ENCODE measurements at places on chromosomes 1 and 21.

- no peak for DNase-seq
These were observed 612.1 kb downstream of the MRPL39 start for GRCh38 chr21:24995216-24995615.

- no peak for DNase-seq
These were observed 22.1 kb upstream of the KCNA10 start for GRCh38 chr1:110540891-110541685.

- no peak for DNase-seq
These were observed 821 bp downstream of the MASP2 start for GRCh38 chr1:11046270-11046566.

GRCh38 chr21:43274022-43274945, 105.5 kb downstream of the CRYAA start:
- DNase-seq: no peak

DNA sequence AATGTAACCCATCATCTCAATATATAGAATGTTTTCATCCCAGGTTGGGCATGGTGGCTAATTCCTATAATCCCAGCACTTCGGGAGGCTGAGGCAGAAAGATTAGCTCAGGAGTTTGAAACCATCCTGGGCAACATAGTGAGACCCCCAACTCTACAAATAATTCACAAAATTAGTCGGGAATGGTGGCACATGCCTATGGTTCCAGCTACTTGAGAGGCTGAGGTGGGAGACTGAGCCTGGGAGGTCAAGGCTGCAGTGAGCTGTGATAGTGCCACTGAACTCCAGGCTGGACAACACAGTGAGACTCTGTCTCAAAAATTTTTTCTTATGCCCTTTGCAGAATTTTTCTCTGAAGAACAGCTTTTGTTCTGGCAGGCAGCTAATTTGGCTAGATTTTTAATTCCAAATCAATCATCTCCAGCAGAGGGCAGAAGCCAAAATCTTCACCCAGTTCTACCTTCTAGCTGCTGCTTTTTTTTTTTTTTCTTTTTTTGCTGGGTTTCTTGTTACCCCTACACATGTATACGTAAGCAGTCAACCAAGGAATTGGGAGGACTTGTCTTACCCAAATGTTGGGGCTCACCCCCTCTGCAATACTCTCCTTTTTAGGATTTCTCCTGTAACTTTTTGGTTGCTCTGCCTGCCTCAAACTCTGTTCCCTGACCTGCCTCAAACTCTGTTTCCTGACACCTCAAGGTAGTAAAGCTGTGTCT, 2.7 kb upstream of the RAD54L start:
- no peak for DNase-seq

- no peak for DNase-seq
These were observed 115.8 kb upstream of the PBX1 start for GRCh38 chr1:164443166-164443565.

GRCh38 chr1:215076322-215076721, 6.2 kb upstream of the KCNK2 start:
- DNase-seq: no peak

- DNase-seq: no peak
These were observed 77.3 kb upstream of the PTGFRN start for GRCh38 chr1:116832308-116832931.

GRCh38 chr1:109719337-109719837, 7.3 kb downstream of the GSTM5 start:
- no peak for DNase-seq

- DNase-seq: no peak
These were observed 150.1 kb downstream of the PLXNA2 start for GRCh38 chr1:208093754-208094719.

DNA sequence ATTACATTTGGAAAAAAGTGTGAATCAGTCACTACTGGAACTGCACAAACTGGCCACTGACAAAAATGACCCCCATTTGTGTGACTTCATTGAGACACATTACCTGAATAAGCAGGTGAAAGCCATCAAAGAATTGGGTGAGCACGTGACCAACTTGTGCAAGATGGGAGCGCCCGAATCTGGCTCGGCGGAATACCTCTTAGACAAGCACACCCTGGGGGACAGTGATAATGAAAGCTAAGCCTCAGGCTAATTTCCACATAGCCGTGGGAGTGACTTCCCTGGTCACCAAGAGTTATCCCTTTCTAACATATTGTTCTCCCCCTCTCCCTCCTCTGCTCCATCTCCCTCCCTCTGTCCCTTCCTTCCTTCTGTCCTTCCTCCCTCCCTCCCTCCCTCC, 47.7 kb upstream of the RHOU start:
- no peak for DNase-seq

DNA sequence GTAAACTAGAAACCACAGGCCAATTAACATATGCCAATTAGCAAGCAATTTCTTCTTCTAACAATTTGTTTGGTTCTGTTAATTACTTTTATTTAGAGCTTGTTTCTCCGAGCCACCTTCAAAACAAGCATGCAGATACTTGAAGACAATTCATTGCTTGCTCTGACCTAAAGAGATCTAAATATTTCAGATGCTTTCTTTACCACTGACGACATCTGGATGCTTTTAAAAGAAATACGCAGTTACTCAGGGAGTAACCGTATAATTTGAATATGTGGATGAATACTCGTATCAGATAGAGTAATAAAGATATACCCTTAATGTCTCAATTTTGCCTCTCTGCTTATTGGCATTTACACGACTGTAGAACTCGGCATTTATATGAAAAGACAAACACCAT, 390.0 kb downstream of the DISC1 start:
- DNase-seq: no peak

- no peak for DNase-seq
These were observed 16.1 kb upstream of the SLAMF6 start for GRCh38 chr1:160538985-160539651.

GRCh38 chr1:116834595-116834994, 75.1 kb upstream of the PTGFRN start:
- DNase-seq: no peak

- DNase-seq: peak; percentile 79
These were observed 101.2 kb downstream of the AKT3 start for GRCh38 chr1:243748706-243749283.

DNA sequence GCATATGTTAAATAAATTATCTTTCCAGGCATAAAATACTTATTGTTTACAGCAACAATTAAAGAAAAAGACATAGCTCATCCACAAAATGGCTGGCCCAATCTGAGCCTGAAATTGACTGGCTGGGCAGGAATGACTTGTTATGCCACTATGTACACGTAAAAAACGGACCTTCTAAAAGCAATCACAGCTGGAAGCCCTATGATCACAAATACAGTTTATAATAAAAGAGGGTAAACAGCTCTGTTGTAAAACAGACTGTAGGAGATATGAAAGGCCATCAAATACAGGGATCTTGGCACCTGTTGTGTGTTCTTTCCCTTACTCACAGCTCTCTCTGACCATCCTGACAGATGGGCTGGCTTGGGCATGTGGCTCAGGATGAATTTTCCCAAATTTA, 70.5 kb upstream of the DMRTA2 start:
- DNase-seq: no peak

- no peak for DNase-seq
These were observed 250.0 kb downstream of the FOXD2 start for GRCh38 chr1:47687631-47688460.

- DNase-seq: no peak
These were observed 10.7 kb upstream of the ERO1B start for GRCh38 chr1:236292425-236292824.

- no peak for DNase-seq
These were observed 120.8 kb upstream of the ADGRL2 start for GRCh38 chr1:81679942-81680341.

- DNase-seq: no peak
These were observed 4.1 kb upstream of the ANKRD35 start for GRCh38 chr1:145889722-145890121.

- no peak for DNase-seq
These were observed 744 bp downstream of the MIER1 start for GRCh38 chr1:66925558-66925910.

DNA sequence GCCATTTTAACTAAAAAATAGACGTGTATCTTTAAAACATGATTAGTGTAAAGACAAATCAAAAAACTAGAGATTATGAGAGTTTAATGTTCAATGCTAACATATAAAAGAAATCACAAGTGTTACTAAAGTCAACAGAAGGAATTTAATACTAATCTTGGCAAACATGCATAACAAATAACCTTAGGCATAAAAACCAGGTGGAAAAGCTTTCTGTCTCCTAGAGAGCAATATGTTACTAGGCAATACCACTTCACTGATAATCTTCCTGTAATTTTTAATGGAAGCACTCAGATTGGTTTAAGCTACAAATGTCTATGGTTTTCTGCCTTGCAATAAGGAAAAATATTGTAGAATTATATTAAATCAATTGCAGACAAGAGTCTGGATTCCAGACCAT, 121.9 kb downstream of the NME7 start:
- peak; percentile 63 for DNase-seq

DNA sequence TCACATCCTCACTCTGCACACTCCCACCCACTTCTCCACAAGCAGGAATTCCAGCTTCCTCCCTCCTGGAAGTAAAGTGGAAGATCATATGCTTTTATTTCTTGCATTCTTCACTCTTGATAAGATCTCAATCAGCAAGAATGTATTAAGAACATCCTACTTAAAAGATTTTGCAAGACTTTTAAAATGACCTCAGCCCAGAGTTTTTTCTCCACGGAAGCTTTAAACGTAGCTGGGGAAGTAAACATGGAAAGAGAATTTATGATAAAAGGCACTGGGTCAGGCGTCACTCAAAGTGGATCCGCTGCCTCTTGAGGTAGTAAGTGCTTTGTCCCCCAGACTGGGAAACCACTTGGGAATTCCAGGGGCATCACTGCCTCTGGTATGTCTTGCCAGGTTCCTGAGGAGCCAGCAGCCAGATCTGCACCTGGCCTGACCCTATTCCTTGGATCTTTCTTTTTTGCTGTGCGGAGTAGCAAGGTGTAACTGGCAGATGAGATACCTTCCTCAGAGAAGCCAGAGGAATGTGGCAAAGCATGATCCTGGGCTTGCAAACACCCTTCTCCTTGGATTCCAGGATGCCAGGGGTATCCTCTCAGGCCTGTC, 33.9 kb downstream of the CDK18 start:
- DNase-seq: no peak

- no peak for DNase-seq
These were observed 14.0 kb downstream of the KRTAP21-2 start for GRCh38 chr21:30733026-30733425.

DNA sequence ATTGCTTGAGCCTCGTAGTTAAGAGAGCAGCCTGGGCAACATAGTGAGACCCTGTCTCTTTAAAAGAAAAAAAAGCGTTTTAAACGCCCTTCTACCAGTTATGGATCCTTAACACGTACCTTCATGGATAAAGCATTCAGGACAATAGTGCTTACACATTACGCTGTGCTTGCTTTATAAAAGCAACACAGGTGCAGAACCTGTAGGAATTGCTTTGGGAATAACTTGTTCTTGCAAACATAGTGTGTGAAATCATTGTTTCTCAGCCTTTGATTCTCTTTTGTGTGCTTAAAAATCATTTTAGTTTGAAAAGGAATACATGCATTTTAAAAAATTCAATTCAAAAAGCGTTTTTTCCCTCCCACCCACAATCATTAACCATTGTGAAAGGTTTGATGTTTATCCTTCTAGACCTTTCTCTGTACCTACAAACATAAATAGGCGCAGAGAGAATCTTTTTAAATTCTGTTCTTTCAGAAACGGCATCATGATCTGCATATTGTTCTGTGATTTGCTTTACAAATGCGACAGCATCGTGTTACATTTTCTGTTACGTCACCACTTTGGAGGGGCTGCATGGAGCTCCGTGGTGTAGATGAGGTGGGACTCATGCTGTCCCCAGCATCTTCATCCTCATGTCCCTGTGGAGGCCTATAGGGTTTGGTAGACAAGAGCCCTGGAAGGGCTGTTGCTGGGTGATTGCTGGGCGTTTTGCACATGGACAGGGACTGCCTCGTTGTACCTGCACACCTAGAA, 54.6 kb downstream of the SPSB1 start:
- DNase-seq: no peak

DNA sequence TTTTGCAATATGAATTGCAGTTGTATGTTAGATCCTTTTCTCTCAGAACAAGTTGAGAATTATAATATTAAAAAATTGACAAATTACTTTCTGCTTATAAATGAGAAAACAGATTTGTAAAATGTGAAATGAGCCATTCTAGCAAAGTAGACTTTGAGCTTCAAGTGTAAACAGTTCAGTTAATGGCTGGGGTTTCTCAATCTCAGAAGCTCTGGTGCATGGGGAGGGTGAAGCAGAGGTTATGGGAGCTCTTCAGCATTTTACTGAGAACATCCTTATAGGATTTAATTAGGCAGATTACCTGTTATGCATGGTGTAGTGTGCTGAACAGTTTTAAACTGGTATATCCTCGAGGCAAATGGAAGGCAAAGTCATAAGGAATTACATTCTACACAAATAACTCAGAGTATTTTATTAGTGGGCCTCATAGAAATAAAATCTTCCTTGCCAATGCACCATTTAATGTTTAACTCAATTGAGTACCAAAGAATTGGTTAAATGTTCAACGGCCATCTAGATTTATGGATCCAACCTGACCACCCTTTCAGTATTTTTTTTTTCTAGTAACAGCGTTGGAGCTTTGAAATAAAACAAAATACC, 1143.6 kb upstream of the ADGRL2 start:
- DNase-seq: no peak

GRCh38 chr1:229302740-229303139, 31.8 kb downstream of the RAB4A start:
- no peak for DNase-seq

- DNase-seq: no peak
These were observed 9.0 kb downstream of the DYNLT5 start for GRCh38 chr1:66761221-66761620.

GRCh38 chr1:164660775-164661174, 101.8 kb downstream of the PBX1 start:
- no peak for DNase-seq

- DNase-seq: no peak
These were observed 446 bp upstream of the DEPDC1 start for GRCh38 chr1:68497358-68497698.

- DNase-seq: no peak
These were observed 290.4 kb downstream of the GRIK1 start for GRCh38 chr21:29649406-29649814.

DNA sequence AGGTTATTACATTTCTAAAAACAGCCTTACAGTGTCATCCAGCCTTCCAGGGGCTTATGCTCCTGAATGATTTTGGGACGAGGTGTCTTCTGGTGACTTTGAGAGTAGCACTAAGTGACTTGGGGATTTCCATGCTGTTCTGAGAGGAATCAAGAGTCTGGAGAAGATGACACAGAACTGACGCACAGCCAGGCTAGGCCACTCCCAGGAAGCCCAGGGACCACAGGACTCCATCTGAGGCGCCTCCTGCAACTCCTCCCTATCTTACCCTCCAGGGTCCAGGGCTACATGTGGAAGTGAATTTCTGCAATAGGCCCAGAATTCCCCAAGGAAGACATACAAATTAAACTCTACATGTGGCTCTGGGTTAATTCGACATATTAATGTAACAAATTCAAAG, 92.5 kb downstream of the SLC25A24 start:
- DNase-seq: no peak

- DNase-seq: no peak
These were observed 149.6 kb downstream of the PTPRU start for GRCh38 chr1:29385966-29386365.

GRCh38 chr21:15397258-15397657, 332.5 kb upstream of the NRIP1 start:
- no peak for DNase-seq
